ENCODE measurements at places on chromosomes 4 and X.

GRCh38 chr4:43763029-43763610, 685.5 kb downstream of the KCTD8 start:
- DNase-seq: peak; percentile 68

DNA sequence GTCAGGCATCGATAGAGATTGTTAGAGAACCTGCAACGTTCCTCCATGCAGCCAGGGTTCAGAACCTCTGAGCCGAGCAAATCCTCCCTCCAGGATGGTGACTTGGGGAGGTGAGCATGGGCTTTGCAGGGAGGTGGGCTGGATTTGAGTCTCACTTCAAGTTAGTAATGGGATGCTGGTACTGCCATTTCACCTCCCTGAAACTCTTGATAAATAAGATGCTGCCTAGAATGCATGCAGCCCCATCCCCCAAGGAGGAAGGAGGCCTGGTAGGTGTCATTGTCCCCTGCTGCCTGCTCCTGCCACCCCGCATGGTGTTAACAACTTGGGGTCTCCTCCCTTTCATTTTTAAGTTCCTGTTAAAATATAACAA, 35.7 kb upstream of the SLC2A9 start:
- no peak for DNase-seq

DNA sequence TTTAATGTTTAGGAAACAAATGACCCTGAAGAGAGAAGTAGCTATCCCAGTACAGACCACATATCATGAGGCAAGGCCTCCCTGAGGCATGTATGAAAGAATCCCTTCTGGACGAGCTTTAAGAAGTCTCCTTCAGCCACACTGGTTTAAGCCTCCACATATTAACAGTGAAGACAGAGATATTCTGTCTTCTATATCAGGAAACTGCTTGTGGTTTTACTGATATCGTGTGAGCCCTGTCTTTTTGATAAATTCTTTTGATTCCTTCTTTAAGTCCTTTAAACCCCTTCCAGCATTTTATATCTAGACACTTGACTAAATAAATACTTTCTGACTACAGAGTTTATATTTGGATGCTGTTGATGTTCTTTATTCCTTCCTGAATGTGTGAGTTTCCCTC, 45.9 kb upstream of the GPC4 start:
- no peak for DNase-seq

- DNase-seq: no peak
Observed at GRCh38 chrX:45266456-45266855, 65.8 kb upstream of the DIPK2B start.

GRCh38 chr4:98539299-98539698, 119.1 kb downstream of the TSPAN5 start:
- DNase-seq: no peak

All from WERI-Rb-1 (cell line).